ENCODE measurements at places on chromosomes 6 and 20.

DNA sequence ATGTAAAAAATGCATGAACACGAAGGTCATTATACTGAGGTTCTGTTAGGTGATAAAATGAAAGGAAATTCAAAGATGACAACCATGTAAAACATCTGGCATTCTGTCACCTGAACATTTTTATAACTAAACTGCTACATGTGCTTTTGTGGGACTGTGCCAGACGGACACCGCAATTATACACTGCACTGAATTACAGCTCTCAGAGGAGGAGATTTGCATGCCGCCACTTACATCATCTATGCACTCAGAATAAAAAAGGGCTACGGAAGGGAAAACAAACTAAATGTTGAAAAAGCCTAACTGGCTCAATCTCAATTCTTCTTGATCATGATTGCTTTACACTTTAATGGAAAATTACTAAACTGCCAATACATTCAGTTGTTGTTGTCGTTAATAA lies 614.0 kb upstream of the EYS start:
- no peak for DNase-seq

DNA sequence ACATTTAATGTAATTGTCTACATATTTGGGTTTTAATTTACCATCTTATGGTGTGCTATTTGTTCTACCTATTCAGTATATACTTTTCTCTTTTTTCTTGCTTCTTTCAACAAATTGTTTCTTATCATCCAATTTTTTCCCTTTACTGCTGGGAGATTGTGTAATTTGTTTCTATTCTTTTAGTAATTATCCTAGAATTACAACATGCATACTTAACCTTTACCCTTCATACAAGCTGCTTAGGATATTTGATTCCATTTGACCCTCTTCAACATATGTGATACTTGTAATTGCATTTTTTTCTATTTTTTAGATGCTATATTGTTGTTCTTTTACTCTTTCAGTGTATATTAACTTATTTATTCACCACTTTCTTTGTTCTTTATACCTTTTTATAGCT lies 15.1 kb upstream of the TBPL1 start:
- DNase-seq, result no peak

DNA sequence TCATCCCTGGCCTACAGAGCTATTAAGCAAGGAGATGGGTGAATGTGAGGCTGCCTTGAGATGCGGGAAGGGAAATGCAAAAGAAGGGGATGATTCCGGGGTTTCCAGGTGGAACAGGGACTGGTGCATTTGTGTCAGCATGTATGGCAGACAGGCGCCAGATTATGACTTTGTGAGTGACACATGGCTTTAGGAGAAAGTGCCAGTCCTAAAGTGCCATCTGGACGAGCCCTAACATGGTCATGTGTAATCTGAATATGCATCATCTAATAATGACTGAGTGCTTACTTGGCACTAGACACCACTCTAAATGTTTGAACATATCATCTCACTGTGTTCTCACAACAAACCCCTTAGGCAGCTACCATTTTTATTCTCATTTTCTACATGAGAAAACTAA lies 195.0 kb upstream of the TSHZ2 start:
- no peak for DNase-seq

DNA sequence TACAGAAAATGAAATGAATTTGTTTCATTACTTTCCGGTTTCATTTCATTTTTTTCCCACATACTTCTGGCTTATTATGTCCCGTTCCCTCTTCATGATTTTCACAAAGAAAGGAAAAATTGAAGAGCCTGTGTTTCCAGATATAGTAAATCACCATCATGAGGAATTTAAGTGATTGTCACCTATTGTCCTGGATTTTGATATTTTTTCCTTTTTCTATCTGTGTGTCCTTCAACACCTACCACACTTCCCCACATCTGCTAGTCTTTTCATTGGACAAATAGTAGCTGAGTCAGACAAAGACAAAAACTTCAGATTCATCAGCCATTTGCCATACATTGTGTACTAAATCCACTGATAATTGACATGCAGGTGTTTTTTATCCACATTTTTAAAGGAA lies 258.2 kb upstream of the HSF2 start:
- DNase-seq, result no peak

DNA sequence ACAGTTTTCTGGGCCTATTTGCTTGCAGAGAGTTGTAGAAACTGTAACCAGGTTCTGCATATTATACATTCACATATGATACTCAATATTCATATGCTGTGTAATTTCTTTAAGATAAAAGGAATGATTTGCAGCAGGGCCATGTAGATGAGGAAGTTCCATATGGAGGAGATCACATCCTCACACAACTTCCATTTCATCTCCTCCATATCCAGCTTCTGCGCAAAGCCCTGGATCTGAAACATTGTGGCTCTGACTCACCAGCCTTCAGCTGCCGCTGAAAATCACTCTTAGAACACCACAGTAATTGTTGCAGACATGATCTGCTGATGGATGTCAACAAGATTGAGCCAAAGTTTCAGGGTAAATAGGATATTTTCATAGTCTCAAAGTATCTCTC lies 57.7 kb downstream of the PXDC1 start:
- DNase-seq, result no peak

- DNase-seq, result no peak
Measured at GRCh38 chr6:52420668-52421358, 671 bp downstream of the EFHC1 start.

DNA sequence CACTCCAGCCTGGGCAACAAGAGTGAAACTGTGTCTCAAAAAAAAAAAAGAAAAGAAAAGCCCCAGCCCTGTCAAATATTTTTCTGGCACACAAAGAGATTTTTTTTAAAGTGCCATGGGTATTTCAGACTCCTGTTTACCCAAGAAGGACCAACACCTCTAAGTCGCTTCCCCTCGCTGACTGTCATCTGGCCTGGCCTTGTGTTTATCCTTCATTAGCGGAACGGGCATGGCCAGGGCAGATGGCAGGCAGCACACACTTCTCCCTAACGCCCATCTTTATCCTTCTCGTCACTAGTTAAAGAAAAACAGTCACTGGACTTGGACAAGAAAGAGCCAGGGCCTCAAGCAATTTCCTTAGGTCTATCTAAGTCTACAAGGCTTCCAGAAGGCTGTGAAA lies 7.3 kb upstream of the CBFA2T2 start:
- no peak for DNase-seq

DNA sequence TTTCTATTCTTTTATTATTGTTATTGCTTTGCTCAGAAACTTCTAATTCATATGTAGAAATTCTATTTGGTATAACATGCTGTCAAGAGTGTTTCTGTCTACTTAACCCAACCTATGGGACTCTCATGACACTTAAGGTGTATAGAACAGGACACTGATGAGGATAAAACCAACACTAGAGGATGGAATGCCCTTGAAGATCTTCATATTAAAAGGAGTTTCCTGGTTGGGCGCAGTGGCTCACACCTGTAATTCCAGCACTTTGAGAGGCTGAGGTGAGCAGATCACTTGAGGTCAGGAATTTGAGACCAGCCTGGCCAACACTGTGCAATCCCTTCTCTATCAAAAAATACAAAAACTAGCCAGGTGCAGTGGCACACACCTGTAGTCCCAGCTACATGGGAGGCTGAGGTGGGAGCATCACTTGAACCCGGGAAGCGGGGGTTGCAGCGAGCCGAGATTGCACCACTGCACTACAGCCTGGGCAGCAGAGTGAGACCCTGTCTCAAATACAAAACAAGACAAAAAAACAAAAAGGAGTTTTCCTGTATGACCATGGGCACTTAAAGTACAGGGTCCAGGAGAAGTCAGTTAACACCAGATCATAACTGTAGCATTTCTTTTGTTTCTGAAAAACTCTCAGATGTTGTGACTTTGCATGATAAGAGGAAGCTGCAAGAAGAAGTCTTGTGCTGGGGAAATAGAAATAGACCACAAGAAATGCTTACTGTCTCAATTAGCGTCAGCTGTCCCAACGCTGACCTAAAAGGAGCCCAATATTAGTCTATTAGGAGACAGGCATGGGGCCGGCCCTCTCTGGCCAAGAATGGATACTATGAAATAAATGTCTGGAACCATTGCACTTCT lies 38.9 kb upstream of the CD2AP start:
- DNase-seq, result no peak

DNA sequence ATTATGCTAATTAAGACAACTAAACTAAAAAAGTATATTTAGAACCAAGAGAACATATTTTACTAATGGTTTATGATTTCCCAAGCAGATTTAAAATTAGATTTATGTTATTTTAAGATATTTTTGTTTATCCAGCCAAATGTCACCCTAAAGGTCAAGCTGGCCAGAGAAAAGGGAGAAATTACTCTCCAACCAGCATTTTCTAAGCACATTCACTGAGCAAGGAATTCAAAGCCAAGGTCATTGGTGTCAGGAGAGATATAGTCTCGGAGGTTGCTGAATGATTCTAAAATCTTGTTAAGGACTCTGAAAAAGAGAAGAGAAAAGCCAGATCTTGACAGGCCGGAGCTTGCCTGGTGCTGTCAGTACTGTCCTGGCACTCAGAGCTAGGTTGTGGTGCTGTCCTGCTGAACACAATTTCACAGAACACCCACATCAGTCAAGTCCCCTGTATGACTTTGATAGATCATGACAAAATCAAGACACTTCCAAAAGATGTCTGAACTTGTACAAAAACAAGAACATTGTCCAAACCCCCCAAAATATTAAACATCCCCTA lies 222.3 kb upstream of the SMLR1 start:
- no peak for DNase-seq

GRCh38 chr20:23042270-23042669 lies 7.2 kb downstream of the SSTR4 start:
- DNase-seq, result no peak

- no peak for DNase-seq
Measured at GRCh38 chr6:158048589-158048988, 66.9 kb downstream of the SYNJ2 start.

Measured in T-helper 17 cell (primary cell).